ENCODE measurements at places on chromosomes 4 and X.

- no peak for DNase-seq
Measured at GRCh38 chrX:6120329-6120728, 108.3 kb downstream of the NLGN4X start.

DNA sequence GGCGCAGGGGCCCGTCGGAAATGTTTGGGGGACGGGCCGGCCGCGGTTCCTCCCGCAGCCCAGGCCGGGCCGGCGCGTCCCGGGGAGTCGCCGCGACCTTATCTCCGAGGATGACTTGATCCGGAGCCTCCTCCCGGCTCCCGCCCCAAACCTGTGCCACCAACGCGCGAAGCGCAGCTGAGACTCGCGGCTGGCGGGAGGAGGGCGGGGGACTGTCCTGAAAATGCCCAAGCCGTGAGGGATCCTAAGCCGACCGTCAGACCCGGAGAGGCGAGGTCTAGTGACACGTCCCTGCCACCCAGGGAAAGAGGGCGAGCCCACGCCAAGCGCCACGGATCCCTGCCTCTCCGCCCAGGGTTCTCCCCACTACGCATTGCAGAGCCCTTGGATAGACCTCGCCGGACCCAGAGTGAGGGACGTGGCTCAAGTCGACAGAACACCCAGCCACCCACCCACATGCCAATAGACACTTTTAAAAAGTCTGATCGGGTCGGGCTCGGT, 26.9 kb downstream of the UTP14A start:
- DNase-seq, result no peak

DNA sequence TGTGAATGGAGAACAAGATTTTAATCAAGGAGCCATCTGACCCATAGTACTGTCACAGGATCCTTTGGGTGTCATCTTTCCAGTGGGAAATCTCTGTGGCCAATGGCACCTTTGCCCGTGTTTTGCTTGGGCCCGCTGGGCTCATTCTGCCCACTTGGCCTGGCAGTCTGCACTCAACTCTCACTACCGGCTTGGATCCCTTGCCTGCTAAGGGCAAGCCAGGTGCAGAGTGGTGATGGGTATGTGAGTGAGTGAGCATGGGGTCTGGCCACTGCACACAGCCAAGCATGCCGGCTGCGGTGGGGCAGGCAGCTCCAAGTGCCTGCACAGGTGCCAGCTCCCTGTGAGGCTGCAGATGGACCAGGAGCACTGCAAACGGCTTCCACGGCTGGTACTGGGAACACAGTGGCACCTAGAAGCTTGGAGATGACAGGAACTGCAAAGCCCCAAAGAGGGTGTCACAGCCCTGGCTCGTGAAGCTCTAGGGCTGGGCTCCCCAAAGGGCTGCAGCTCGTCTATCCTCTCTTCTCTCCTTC, 454.5 kb downstream of the TMA16 start:
- DNase-seq, result no peak

DNA sequence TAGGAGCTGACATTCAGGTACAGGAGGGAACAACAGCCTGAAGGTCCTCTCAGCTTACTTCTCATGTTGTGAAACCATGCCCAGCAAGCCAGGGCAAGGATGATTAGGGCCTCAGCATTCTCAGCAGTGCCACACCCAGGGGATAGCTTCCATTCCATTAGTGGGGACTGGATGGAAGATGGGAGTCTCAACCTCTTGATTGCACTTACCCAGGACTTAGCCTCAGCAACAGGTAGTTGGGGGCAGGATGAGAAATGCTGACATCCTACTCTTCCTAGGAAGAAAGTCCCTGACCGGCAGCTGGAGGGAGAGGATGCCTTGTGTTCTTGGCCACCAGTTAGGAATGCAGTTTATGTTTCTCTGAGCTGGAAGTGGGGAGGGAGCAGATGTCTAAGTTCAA, 8.8 kb upstream of the BEX3 start:
- no peak for DNase-seq

- DNase-seq, result no peak
Measured at GRCh38 chrX:21738950-21739287, 19.0 kb downstream of the SMPX start.

GRCh38 chr4:79652232-79652631, 244.2 kb upstream of the GK2 start:
- no peak for DNase-seq

DNA sequence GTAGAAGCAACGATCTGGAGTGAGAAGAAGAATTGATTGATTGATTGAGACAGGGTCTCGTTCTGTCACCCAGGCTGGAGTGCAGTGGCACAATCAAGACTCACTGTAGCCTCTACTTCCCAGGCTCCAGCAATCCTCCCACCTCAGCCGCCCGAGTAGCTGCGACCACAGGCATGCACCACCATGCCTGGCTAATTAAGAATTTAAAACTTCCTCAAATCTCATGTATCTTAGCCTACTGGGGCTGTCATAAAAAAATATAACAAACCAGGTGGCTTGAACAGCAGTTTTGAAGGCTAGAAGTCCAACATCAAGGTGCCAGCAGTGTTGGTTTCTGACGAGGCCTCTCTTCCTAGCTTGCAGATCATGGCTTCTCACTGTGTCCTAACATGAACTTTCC, 18.3 kb upstream of the TBC1D9 start:
- no peak for DNase-seq

DNA sequence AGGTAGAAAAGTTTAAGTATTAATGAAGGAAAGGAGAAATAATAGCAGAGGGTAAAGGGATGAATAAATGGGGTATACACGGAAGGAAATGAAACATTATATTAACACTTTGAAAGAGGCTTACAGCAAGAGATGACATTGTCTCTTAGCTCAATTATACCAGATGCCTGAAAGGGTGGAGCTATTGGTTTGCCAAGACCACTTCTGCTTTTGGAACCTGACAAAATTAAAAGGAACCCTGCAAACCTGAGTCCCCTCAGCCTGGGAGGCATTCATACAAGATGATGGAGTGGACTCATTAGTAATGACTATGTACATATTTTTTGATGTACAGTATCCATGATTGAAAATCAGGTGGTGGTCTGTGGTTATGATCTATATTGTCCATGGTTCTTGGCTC, 45.1 kb upstream of the HPF1 start:
- no peak for DNase-seq

- DNase-seq, result no peak
Measured at GRCh38 chr4:64200001-64200555, 209.2 kb downstream of the TECRL start.

DNA sequence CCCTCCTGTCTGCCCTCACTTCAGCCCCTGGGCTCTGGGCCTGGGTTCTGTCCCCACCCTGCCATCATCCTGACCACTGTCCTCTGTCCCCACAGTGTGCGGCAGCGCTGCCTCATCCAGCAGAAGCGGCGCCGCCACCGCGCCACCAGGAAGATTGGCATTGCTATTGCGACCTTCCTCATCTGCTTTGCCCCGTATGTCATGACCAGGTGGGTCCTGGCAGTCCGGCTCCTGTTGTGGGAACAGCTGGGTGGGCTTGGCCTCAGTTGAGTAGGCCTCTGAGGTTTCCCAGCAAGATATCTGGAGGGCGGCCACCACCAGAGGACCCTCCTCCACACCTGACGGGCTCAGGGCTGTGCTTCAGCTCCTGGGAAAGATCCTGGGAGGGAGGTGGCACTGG, 2.2 kb downstream of the GPR78 start:
- DNase-seq, result no peak

- DNase-seq, result no peak
Measured at GRCh38 chrX:49198540-49199314, 1.3 kb downstream of the SYP start.

DNA sequence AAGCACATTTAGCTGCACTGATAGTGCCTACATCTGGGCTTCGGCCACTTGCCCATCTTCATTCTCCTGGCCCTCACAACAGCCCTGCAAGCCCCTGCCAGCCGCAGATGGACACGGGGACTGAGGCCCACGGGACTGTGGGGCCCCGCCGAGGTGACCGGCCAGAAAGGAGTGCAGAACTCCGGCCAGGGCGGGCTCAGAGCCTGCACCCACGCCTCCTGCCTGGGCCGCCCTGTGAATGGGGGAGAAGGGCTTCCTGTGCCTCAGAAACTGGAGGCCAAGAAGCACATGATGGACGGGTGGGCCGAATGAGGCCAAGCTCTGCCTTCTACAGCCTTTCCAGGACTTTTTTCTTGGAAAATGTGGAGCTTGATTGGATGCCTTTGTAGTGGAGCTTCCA, 35.7 kb upstream of the HGFAC start:
- no peak for DNase-seq

DNA sequence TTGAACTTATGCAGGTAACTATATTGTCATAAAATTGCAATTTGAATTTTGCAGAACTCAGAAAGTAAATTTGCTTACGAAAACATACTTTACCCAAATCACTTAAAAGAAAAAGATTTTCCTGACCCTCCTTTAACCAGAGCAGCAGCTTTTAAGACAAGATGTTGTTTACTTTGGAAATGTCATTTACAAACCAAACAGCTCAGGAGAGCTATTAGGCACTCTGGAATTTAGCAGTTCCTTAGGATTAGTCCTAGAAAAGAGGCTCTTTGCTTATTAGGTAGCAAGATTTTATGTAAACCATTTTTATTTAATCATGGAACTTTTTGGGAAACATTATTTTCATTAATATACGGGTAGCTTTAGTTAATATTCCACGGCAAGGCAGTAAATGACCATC, 765.7 kb upstream of the POU3F4 start:
- DNase-seq, result no peak
